ENCODE measurements at places on chromosomes 3 and 15.

- no peak for DNase-seq
These were observed 216.4 kb downstream of the TCF12 start for GRCh38 chr15:57134851-57135250.

GRCh38 chr15:65263313-65263712, 23.4 kb downstream of the PARP16 start:
- DNase-seq: no peak

DNA sequence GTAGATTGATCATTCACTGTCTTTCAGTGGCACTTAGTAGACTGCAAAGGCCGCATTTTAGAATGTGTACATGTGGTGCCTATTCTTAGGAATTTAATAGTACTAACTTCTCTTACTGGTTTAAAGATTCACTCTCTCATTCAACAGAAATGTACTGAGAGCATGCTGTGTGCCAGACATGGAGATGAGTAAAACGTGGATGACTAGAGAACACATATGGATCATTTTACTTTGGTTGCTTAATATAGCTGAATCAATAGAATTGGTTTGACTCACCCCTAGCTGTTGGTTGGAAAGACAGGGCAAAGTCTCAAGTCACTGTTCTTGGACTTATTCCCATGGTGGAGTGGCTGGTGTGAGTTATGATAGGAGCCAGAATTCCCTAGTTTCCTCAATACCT, 109.1 kb upstream of the TNFAIP8L3 start:
- DNase-seq: no peak

- DNase-seq: no peak
These were observed 264.0 kb downstream of the KLF13 start for GRCh38 chr15:31590609-31591008.

DNA sequence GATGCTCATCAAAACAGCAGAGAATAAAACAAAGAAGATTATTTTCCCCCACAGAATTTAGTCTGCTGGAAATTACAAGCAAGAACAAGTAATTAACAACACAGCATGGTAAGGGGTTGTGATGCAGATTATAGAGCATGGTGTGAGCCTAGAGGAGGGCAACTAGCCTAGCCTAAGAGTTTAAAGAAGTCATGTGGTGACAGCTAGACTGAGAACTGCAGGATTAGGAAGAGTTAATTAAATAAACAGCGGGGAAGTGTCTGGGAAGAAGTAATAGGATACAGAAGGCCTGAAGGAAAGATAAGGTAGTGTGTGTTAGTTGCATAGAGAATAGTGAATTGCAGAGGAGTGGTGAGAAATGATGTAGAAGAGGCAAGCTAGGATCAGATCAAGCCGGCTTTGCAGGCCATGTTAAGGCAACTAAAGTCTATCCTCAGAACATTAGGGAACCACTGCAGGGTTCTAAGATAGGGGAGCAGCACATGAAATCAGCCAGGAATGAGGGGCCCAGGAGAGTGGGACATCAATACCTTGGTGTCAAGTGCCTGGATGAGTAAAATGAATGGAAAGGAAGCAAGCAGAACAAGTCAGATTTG, 11.9 kb upstream of the PKM start:
- DNase-seq: peak; percentile 70

DNA sequence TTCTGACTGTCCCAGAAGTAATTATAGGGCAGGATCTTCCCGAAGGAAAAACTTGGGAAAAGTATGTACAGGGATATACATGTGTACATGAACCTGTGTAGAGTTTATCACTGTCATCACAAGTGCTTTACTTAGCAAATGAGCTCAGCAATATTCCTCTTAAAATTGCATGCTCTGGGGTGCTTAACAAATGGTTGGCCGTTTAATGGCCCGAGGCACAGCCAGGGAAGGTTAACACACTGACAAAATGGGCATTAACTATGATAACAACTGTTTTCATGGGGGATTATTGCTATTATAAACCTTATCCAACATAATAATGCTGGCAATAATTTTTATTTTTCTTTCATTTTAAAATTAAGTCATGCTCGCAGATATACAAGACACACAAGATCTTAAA, 459.3 kb downstream of the TUSC7 start:
- DNase-seq: no peak

GRCh38 chr3:156676768-156677479, 2.5 kb downstream of the TIPARP start:
- no peak for DNase-seq

GRCh38 chr15:70088455-70088854, 9.3 kb downstream of the TLE3 start:
- DNase-seq: no peak

DNA sequence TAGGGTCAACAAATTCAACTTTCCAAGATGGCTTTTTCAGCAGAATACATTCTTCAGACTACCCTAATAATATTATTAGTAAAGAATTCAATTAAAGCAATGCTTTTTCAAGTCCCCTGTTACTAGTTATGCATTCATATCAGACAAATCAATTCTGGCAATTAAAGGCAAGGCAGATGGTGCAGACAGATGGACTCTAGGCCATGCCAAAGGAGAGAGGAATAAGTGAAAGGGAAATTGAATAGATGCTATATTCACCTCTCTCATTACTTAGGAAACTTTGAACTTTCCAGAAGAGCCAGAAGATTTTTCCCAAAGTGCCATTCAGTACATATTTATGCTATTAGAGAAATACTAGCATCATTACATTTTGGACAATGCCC, 487.7 kb upstream of the RASGRP1 start:
- no peak for DNase-seq

- no peak for DNase-seq
These were observed 5.9 kb upstream of the GPR87 start for GRCh38 chr3:151322511-151322910.

DNA sequence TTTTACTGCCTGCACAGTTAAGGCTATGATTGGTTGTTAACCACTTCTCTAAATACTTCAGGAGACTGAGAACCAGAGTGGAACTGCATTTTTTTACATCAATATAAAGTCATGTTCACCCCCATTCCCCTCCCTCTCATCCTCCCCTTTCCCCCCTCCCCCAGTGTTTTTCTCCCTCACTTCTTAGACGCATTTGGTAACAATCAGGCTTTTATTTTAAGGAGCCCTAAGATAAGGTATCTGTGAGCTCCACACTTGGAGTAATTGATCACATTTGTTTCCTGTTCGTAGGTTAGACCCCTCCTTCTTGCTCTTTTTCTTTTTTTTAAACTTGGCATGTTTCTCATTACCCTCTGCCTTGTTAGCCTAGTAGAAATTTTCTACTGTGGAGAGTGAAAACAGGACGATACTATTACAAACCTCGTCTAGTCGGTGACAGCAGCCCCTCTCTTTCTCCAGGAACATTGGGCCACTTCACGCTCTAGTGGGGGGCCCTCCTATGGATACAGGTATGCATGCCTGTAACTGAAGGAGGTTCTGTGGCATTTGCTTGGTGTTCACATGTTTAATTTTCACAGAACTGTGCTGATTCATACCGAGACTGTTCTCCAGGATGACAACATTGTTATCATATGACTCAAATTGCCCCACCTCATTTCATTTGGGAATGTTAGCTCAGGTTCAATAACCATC, 314.4 kb downstream of the MECOM start:
- DNase-seq: no peak

DNA sequence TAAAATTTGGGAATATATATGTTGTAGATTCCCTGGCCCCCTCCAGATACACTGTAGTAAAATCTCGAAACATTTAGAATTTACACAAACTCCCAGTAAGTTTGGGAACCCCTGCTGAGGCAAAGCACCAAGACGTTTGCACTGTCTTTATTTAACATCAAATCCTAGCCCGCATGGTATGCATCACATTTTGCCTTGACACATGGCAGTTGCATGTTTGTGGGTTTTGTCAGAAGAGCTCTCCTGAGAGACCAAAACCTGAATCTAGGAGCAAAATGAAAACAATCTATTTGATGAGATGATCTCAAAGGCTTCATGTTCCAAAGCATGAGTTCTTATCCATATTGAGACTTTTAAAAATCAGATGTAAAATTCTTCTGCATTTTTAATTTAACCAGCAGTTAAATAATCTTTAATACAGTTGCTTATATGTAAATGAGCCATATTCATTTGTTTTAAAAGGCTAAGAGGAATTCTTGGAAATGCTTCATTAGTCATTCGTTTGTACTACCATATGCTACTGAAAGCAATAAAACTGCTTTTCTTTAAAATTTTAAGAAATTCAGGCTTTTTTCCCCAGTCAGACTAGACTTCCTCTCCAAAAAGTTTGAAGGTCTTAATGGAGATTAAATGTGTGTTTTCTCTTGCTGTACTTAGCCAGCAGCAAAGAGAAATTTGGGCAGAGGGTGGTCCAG, 105.2 kb upstream of the BOC start:
- no peak for DNase-seq

- DNase-seq: no peak
These were observed 16.4 kb downstream of the ZNF654 start for GRCh38 chr3:88075497-88075896.

- DNase-seq: no peak
These were observed 30.1 kb upstream of the MANF start for GRCh38 chr3:51354731-51355615.

GRCh38 chr3:128145279-128145678, 8.0 kb upstream of the EEFSEC start:
- DNase-seq: no peak

DNA sequence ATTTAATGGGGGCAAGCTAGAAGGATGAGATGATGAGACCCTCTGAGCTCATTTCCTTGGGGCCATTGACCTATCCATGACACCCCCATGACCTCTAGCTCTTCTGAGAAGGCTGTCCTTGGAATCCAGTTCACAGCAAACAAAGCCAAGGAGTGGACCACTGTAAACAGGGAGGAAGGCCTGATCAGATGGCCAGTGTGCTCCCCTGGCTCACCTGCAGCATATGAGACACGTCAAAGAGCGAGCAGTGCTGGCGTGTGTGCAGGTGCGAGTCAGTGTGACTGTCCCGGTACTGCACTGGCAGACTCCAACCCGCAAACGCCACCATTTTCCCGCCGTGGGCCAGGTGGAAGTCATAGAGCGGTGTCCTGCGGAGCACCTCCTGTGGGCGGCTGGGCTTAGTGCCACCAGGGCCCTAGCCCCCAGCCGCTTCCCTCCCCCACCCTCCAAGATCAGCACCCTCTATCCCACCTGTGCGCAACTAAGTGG, 339 bp downstream of the AMT start:
- DNase-seq: no peak
